Stimulated activated CD4-positive, alpha-beta T cell treated with anti-CD3 and anti-CD28 coated beads, Interleukin-1b, Interleukin-23, amount 100 ng/mL, for 24 hours (primary cell): ENCODE measurements at places on chromosomes 7 and 10.

GRCh38 chr7:696426-696811, 30.1 kb upstream of the DNAAF5 start:
- DNase-seq = no peak

DNA sequence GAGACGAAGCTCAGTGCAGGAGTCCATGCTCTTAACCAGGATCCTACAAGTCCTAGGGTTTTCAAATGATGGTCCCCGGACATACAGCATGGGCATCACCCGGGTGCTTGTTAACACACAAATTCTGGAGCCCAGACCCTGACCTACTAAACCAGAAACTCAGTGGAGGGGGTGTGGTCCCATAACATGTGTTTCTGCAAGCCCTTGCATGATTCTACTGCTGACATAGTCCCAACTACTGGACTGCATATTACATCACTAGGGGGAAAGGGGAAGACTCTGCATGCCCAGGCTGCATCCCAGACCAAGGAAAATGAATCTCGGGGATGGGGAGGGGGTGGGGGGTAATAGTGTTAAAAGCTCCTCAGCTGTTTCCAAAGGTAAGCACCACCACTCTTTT, 40.3 kb downstream of the GRB10 start:
- no peak for DNase-seq

DNA sequence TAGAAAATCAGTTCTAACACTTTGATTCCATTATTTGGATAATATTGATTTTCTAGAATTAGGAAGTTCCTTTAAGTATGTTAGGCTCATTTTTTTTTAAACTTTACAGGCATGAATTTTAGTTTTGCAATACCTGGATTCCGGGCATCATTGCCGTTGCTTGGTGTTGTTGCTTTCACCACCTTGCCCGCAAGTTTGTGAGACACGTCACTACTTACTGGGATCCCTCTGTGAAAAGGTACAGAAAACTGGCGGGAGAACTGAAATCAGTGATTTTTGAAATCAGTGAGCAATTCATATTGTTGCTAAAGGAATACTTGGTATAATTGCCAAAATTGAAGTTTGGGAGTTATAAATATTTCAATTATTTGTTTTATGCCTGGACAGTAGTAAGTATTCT, 232.3 kb upstream of the NPY start:
- DNase-seq = no peak

- peak; percentile 64 for DNase-seq
Observed at GRCh38 chr10:69087590-69088470, at the start of gene SRGN. SRGN (plus strand) TSS chr10:69088103; CDS start chr10:69088158, 55 bp downstream.

DNA sequence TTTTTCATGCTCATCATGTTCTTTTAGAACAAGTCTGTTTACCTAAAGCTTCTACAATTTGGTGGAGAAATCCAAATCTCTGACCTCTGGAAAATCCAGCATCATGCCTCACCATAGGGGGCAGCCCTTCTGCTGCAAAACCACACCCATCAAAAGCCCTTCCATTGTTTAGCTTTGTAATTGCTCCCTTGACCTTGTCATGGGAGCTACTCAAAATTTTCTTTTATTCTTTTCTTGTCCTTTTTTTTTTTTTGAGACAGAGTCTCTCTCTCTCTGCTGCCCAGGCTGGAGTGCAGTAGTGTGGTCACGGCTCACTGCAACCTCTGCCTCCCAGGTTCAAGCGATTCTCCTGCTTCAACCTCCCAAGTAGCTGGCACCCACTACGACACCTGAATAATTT, 234.4 kb downstream of the NEBL start:
- DNase-seq = no peak

GRCh38 chr10:27685681-27686080, 59.9 kb downstream of the MKX start:
- no peak for DNase-seq

GRCh38 chr10:521261-522250, 167.9 kb downstream of the DIP2C start:
- DNase-seq = no peak

- no peak for DNase-seq
Observed at GRCh38 chr7:66452165-66452564, 176.5 kb upstream of the KCTD7 start.

DNA sequence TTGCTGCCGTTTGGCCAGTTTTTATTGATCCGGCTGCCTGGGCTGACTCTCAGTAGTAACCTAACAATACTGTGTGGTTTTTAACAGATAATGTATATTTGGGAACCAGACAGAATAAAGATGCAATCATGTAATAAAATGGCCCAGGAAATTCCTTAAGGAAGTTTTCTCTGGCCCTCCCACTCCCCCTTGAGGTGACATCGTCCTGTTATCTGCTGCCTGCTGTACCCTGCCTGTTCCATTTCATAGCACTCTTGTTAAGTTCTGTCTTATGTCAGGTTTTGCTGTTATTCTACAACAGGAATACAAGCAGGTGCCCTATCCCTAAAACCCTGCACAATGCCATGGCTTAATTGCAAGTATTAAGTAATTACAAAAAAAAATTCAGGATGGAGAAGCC, 12.5 kb downstream of the ITGB8 start:
- no peak for DNase-seq

- no peak for DNase-seq
Observed at GRCh38 chr10:131743190-131744151, 157.3 kb upstream of the PPP2R2D start.

GRCh38 chr7:136890399-136890798, 21.9 kb downstream of the CHRM2 start:
- DNase-seq = no peak

DNA sequence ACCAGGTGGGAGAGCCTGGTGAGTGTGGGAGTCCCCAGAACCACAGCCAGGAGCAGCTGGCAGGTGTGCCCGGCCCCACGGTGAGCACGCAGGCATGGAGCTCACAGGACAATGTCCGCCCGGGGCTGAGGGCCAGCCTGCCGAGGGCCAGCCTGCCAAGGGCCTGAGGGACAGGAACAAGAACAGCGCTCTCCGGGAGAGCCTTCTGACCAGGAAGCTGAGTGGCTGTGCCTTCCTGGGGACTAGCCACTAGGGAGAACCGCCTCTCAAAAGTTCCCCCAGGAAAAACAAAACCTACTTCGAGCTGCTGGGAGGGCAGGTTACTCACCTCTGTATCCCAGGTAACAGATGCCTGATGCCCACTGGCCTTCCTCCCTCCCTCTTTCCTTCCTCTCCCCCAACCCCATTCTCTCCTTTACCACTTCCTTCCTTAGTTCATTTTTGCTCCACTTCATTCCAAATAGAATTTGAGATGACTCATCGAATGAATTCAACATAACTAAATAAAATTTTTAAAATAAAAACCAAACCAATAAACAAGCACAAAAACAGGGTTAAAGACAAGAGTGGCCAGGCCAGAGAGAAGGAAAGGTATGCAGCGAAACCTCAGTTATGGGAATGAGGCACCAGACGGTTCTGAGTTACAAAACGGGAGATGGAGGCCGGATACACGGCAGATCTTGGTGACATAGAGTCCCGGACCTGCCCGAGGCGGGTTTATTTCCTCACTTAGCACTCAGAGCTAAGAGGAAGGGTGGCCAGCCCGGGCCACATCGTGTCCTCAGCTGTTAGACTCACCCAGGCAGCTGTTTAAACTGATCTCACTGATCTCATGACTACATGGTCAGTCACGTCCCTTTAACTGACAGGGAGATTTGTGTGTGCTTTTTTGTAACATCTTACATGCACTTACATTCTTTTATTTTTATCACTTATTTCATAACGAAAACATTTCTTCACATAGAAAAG, 128.5 kb downstream of the TNS3 start:
- no peak for DNase-seq

GRCh38 chr7:45099891-45100760, 11.4 kb upstream of the NACAD start:
- no peak for DNase-seq

DNA sequence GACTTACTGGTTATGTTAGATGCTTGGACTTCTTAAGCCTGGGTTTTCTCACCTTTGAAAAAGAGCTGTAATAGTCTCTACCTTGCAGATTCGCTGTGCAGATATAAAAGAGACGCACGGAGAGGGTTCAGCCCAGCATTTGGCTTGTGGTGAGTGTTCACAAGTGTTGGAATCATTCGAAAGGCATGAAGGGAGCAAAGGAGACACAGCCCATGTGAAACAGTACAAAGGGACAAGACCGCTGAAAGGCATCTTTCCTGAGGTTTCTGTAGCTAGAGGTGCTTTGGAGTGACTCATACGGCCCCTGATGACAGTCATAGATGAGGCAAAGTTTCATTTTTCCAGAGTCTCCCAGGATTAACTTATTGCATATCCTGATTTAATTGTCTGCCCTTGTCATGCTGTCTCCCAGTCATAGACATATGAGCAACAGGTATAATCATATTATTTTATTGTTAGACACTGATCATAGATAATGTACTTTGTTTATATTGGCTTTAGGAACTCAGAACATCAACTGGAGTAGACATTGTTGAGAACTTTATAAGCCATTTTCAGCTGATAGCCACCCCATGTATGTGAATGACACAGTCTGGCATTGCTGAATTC, 171.1 kb downstream of the ADRA2A start:
- DNase-seq = no peak

DNA sequence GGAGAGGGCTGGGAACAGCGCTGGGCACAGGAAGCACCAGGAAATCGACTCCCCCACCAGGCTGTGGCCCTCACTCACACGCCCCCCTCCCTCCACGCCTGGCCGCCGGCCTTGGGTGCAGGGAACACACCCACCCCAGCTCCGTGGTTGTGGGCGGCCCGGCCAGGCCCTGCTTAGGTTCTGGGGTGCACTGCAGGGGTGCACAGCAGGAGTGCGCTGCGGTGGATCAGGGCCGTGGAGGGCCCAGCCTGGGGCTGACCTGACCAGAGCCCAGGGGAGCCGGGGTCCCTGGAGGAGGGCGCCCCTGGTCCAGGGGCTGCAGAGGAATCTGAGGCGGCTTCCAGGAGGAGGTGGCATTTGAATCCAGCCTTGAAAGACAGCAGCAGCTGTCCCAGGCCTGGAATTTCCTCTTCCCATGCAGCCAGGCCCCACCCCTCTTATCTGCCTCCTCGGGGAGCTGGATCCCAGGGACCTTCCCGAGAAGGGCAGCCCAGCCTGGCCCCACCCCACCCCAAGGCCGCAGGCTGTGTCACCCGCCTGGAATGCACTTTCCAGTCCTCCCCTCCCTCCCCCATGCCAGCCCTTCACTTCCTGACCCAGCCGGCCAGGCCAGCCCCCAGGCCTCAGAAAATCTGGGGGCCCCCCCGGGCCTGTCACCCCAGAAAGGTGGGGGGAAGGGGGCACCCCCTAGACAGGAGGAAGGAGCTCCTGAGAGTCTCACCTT, 18.4 kb upstream of the PDGFA start:
- no peak for DNase-seq

DNA sequence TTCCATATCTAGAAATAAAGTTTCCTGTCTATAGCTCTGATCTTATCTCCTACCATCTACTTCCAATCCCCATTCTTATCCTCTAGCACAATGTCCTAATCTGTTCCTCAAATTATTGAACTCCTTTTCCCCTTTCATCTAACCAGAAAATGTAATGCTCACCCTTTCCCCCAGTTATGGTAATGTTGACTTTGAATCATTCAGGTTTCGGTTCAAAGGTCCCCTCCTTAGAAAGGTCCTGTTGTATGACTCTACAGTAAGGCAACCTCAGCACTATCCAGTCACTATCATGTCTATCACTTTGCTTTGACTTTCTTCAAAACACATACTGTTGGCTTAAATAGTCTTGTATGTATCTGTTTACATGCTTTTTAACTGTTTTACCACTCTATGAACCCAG, 264.2 kb upstream of the PCDH15 start:
- DNase-seq = no peak

DNA sequence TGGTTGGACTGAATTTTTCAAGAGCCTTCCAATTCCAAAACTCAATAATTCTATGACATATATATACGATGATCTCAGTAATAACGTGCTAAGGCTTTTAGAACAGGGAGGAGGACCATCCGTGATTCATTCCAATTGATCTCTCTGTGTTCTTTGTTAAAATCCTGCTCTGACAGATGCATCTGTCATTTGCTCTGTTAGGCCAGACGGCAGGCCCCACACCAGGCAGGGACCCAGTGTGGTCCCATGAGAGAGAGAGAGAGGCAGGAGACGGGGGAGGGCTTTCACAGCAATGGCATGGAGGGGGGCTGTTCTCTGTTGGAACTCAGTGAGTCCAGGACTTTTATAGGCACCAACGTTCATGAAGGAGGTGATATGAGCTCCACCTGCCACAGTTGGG, 160.0 kb upstream of the INSYN2A start:
- no peak for DNase-seq

DNA sequence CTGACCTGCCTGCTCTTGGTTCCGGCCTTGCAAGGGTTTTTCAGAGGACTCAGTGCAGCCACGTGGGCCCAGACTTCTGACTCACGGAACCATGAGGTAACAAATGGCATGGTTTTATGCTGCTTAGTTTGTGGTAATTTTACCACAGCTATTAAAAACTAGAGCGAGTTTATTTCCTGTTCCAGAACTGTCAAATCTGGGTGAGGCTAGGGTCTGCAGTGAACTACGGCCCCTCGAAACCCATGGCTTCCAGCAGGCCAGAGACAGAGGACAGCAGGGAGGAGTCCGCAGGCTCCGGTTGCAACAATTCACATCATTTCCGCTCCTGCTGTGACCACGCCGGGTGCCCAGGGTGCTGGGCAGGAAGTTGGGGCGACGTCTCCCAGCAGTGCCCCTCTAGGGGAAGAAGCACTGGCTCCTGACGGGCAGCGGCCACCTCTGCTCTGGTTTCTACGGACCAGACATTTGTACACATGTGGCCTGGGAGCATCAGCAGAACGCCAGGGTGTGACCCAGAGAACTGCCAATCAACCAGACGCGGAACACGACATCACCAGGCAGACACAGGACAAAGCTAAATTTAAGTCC, 74.8 kb downstream of the ADARB2 start:
- no peak for DNase-seq

- DNase-seq = no peak
Observed at GRCh38 chr7:55086413-55087201, 67.8 kb downstream of the EGFR start.

GRCh38 chr7:92615861-92616260, 25.7 kb upstream of the FAM133B start:
- no peak for DNase-seq

DNA sequence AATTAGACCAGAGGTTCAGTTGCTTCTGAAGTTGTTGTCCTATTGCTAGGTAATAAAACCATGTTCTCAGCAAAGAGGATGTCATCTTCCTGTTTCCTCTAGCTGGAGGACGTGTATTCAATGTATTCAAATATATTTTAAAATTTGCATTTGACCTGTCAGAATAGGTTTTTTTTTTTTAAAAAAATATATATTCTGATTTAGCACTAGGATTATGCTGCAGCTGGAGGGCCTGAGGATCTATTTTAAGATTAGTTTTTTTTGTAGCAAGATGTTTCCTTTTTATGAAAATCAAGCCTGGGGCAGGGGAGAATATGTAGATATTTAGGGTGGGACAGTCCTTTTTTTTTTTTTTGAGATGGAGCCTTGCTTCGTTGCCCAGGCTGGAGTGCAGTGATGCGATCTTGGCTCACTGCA, 337.0 kb downstream of the FRMD4A start:
- no peak for DNase-seq

DNA sequence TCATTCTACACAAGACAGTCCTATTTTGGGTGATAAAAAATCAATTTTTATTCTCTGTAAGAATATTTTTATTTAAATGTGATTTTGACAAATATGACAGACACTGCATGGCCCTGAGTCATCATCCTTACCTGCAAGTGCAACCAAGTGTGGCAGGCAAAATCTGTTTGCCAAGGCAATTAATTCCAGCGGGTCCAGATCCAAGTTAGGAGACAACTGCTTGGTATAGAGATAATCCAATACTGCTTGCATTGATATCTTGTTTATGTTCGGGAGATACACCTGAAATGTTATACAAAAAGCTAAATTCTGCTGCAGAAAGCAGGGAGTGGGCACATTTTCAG, 66.2 kb downstream of the RHOBTB1 start:
- DNase-seq = no peak
